ENCODE measurements at places on chromosomes 7 and 10. TPM values are rescaled to one million over a fixed set of nuclear protein-coding genes. Genes with fewer than 3 reads are reported as not detected.

DNA sequence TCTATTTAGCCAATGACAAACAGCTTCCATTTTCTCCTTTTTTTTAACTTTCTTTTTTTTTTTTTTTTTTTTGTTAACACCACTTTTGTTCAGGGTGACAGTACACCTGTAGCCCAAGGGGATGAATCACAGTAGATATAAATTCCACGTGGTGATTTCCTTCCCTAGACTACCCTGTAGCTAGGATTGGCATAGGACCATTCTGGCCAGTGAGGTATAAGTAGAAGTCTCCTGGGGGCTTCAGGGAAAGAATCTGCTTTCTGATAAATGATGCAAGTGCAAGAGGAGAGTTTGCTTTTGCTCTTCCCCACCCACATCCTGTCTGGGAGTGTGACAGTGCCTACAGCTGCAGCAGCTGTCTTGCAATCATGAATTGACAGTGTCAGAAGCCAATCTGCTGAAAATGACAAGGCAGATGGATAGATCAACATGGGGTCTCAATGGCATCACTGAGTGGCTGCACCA is 63.2 kb upstream of the TOMM7 start:
- H3K4me3 ChIP-seq, result no peak overlapping the region
- no peak overlapping the region for H3K27ac ChIP-seq
- no peak for DNase-seq
- H3K36me3 ChIP-seq, result no peaks in the 10 kb centered on the region
- no peaks in the 10 kb centered on the region for H3K27me3 ChIP-seq
- H3K4me1 ChIP-seq, result no peaks in the 10 kb centered on the region

METTL27 gene
- total RNA-seq, result 15.2 TPM

ZCWPW1 gene
- total RNA-seq, result 6.3 TPM

DNA sequence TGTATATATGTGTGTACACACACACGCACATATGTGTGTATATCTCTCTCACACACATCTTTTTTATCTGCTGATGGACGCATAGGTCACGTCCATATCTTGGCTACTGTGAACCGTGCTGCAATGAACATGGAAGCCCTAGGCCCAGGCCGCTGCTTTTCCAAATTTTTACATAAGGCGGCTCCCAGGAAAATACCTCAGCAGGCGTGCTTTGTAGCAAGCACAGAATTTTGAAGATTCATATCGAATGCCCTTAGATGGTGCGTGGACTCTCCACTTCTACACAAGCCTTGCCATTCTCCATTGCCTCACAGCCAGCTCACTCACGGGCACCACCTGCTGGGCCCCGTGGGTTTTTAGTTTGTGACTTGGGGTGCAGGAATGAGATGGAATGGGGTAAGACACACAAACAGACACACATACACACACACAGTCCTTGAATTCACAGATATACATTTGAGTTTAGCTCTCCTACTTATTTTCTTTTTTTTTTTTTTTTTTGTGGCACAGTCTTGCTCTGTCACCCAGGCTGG is 57.9 kb upstream of the RNF32 start:
- H3K27ac ChIP-seq, result no peak overlapping the region
- H3K4me1 ChIP-seq, result no peaks in the 10 kb centered on the region
- no peak overlapping the region for H3K4me3 ChIP-seq
- H3K27me3 ChIP-seq, result no peaks in the 10 kb centered on the region
- H3K36me3 ChIP-seq, result no peaks in the 10 kb centered on the region
- DNase-seq, result no peak

OPN1SW gene
- not detected for total RNA-seq

All from upper lobe of left lung (tissue), 6 donors.